ENCODE measurements at places on chromosomes 12 and 14.

DNA sequence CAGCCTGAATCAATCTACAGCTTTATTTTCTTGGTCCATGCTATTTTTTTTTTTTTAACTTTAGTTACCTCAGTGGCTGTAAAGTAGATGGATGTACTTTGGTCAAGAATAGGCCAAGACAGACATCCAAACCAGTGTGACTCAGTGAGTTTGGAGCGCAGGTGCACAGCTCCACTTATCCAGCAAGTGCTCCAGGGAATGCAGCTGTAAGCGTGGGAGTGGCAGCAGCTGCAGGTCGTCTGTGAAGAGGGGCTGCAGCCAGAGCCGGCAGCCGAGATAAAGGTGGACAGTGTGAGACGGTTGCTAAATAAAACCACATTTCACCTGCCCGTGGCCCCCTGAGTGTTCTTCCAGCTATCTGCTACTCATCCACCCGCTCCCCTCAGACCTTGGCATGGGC, 1018.7 kb downstream of the AACS start:
- H3K27me3 ChIP-seq, result no peaks in the 10 kb centered on the region
- no peaks in the 10 kb centered on the region for H3K4me1 ChIP-seq
- DNase-seq, result no peak
- no peak overlapping the region for H3K4me3 ChIP-seq
- H3K36me3 ChIP-seq, result no peaks in the 10 kb centered on the region

DNA sequence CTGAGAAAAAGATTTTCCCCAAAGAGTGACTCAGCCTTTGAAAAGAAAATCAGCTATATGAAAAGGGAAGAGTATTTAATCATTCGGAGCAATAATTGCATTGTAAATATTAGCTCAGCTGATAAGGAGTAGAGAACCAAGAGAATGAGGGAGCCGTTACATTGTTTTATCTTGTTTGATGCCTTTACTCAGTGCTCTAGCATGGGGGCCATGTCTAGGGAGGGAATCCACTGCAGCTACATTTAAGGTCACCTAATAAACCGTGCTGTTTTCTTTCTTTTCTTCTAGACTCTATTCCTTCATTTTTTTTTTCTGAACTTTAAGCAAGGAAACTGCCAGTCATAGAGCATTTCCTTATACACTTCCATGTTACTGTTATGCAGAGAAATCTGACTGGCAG, 447.0 kb downstream of the DIO2 start:
- no peaks in the 10 kb centered on the region for H3K27me3 ChIP-seq
- no peak overlapping the region for H3K27ac ChIP-seq
- no peaks in the 10 kb centered on the region for H3K4me1 ChIP-seq
- no peaks in the 10 kb centered on the region for H3K36me3 ChIP-seq

DNA sequence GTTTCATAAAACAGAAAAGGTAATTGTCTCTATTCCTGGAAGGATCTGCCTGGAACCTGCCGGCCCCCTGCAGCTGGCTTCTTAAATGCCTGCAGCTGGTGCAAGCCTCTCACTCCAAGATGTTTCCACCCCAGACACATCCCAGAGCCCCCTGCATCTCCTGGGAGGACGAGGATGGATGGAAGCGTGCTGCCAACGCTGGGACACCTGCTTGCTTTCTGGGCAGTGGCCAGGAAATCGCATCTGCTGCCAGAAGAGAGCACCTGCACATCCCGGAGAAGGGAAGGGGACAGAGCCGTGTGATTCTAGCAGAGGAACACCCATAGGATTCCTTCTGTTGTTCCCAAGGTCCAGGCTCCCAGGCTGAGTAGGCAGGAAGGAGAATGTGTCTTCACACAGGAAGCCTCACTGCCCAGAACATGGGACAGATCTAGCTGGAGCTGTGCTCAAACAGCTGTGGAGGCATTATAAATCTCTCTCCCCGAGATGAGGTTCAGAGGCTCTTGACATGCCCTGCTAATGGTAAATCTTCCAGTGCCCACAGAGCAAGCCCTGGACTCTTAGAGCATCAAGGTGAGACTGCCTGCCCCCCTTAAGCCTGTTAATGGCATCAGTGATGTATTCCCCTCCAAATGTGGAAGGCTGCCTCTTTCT, 138.8 kb upstream of the MAP1LC3B2 start:
- no peak overlapping the region for H3K4me3 ChIP-seq
- H3K4me1 ChIP-seq, result no peaks in the 10 kb centered on the region
- no peaks in the 10 kb centered on the region for H3K27me3 ChIP-seq
- H3K36me3 ChIP-seq, result no peaks in the 10 kb centered on the region
- no peak for DNase-seq

GRCh38 chr12:106647793-106648514, 65.2 kb downstream of the RFX4 start:
- no peak for DNase-seq
- no peaks in the 10 kb centered on the region for H3K27me3 ChIP-seq
- H3K27ac ChIP-seq, result no peak overlapping the region
- no peaks in the 10 kb centered on the region for H3K4me1 ChIP-seq

DNA sequence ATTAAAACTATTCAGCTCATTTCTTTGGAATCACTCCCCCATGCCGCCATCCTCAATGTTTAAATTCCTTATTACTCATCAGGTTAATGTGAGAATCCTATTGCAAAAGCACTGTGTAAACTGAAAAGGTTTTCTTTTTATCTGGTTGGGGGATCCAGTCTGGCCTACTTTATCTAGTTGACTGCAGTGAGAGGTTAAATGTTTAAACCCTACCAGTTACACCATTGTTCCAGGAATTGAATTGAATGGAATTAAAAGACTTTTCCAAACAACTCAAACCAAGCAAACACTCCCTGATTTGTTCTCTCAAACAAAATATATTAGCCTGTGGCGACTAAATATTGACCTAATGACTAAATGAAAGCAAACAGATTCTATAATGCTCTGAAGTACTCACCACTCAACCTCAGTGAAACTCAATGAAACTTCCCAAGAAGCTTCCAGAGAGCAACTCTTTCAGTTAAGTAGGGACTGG, 100.5 kb downstream of the VEZT start:
- no peak for DNase-seq
- H3K27ac ChIP-seq, result no peak overlapping the region
- H3K36me3 ChIP-seq, result no peaks in the 10 kb centered on the region
- no peaks in the 10 kb centered on the region for H3K4me1 ChIP-seq

DNA sequence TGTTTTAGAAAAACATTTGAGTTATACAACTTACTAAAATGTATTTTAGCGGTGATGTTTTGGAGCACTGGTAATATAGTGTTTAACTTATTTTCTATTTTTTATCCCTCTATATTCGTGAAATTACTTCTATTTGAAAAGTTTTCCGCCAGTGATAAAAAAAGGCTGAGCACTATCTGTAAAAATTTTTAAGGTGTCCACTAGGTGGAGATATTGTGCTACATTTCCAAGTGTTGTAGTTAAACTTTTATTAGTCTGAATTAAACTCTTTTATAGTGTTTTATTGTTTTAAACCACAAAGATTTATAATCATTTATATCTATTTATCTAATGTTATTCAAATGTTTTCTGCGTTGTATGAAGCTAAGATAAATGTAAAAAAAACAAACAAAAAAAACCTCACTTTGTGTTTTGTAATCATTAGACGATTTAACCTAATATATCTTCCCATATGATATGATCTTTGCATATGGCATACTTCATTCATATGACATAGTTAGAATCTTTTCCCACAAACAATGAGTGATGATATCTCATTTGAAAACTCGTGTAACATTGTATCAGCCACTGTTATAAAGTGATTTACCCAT, 11.8 kb downstream of the ALG10B start:
- no peak overlapping the region for H3K4me3 ChIP-seq
- no peak overlapping the region for H3K27ac ChIP-seq
- peaks cover 6% of the 10 kb centered on the region for H3K4me1 ChIP-seq
- no peak for DNase-seq
- H3K27me3 ChIP-seq, result no peaks in the 10 kb centered on the region
- peaks cover 4% of the 10 kb centered on the region for H3K36me3 ChIP-seq

DNA sequence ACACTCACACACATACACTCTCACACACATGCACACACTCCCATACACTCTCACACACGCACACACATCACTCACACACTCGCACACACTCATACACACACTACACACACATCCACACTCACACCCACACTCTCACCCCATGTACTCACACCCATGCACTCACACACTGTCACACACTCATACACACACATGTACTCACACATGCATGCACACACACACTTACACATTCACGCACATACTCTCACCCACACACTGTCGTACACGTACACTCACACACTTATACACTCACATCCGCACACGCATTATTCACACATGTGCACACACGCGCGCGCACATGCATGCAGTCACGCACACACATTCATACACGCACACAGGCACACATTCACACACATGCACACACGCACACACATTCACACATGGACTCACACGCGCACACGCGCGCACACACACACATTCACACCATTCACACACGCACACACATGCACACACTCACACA, 3.9 kb upstream of the GPR162 start:
- no peaks in the 10 kb centered on the region for H3K4me1 ChIP-seq
- no peak overlapping the region for H3K4me3 ChIP-seq
- no peaks in the 10 kb centered on the region for H3K27me3 ChIP-seq
- DNase-seq, result no peak

- no peaks in the 10 kb centered on the region for H3K27me3 ChIP-seq
- H3K36me3 ChIP-seq, result no peaks in the 10 kb centered on the region
- no peak overlapping the region for H3K4me3 ChIP-seq
These were observed 106.1 kb downstream of the PDE3A start for GRCh38 chr12:20474443-20474842.

DNA sequence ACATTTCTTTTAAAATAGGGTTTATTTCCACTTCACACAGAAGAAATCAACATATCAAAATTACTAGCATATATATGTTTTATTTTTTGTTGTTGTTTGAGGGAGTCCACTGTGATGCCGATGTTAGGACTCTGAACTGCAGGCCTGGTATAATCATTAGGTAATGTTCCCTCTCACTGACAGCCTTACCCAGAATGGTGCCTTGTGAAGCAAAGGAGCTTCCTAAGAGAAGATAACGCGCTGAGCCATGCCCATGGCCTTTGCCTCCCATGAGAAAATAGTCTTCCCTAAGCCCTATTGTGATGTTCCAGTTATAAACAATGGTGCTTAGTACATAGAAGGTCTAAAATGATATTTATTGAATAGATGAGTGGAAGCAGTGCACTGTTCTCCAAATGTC, 12.0 kb downstream of the GNG2 start:
- H3K4me3 ChIP-seq, result no peak overlapping the region
- DNase-seq, result no peak
- no peak overlapping the region for H3K27ac ChIP-seq
- no peaks in the 10 kb centered on the region for H3K36me3 ChIP-seq
- H3K4me1 ChIP-seq, result peaks cover 34% of the 10 kb centered on the region

GRCh38 chr14:92549859-92550230, 36.3 kb downstream of the RIN3 start:
- H3K36me3 ChIP-seq, result no peaks in the 10 kb centered on the region
- H3K4me3 ChIP-seq, result no peak overlapping the region
- H3K4me1 ChIP-seq, result no peaks in the 10 kb centered on the region
- DNase-seq, result peak; percentile 17
- H3K27ac ChIP-seq, result no peak overlapping the region
- no peaks in the 10 kb centered on the region for H3K27me3 ChIP-seq

DNA sequence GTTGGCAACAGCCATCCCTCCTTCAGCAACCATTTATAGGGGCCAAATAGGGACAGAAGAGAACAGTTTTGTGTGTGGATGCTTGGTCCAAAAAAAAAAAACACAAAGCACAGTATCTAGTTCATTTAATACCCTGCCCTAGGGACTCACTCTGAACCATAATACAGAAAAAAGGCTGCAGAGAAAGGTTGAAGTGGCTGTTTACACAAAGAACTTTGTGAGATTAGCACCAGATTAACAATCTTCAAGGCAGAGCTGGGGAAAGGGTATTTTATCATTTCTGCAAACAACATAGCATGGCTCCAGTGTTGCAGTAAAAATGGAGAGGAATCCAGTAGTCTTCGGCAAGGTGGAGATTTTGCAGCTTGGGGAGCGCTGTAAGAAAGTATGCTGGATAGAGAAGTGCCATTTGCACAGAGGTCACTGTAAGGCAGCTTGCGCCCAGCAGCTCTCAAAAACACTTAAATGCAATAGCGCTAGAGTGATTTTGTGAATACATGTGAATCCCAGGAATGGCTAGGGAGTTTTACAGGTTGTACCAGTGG, 124.2 kb upstream of the PLEKHA5 start:
- DNase-seq, result no peak
- no peak overlapping the region for H3K27ac ChIP-seq
- H3K27me3 ChIP-seq, result no peaks in the 10 kb centered on the region
- H3K36me3 ChIP-seq, result no peaks in the 10 kb centered on the region

DNA sequence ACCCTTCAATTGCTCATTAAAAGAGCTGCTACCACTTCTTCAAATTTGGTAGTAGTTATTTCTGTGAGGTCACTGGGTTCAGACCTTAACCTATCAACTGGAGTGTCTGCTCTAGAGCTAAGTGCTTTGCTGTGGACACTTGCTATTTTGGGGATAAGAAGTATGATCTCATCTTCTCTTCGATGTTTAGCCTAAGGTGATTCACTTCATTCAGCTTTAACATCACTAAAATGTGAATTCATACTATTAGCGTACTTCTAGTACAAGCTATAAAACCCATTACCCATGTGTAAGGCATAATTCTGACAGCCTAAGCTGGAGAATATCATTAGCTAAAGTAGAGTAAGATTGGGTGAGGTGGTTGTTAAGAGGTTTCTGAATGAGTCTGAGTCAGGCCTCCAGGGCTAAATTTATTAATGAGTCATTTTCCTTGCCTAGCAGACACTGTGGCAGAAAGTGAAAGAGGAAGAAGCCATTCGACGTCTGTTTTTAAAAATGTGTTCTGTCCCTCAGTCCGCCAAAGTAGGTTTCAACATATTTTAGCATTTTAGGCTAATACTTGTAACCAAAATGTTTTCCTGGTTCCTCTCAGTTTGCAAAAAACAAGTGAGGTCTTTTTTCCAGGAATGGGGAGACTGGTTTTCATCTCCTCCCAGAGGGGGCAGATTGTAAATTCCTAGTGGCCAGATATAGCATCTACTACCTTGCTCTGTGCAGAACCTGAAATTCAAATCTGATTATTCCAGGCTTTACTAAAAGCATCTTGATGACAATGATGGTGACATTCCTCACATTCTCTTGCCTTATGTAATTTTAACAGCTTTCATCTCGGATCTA, 103.6 kb downstream of the SSPN start:
- no peak for DNase-seq
- peak overlapping the region; percentile 8 for H3K4me3 ChIP-seq
- no peaks in the 10 kb centered on the region for H3K27me3 ChIP-seq
- peaks cover 6% of the 10 kb centered on the region for H3K4me1 ChIP-seq

- H3K27ac ChIP-seq, result no peak overlapping the region
- H3K36me3 ChIP-seq, result no peaks in the 10 kb centered on the region
- no peaks in the 10 kb centered on the region for H3K27me3 ChIP-seq
- no peak for DNase-seq
These were observed 30.8 kb downstream of the LGMN start for GRCh38 chr14:92717571-92718042.

- no peaks in the 10 kb centered on the region for H3K27me3 ChIP-seq
- H3K36me3 ChIP-seq, result peaks cover 4% of the 10 kb centered on the region
- peak overlapping the region; percentile 73 for H3K27ac ChIP-seq
- H3K4me3 ChIP-seq, result no peak overlapping the region
- peaks cover 44% of the 10 kb centered on the region for H3K4me1 ChIP-seq
- no peak for DNase-seq
These were observed 28.8 kb downstream of the P2RX4 start for GRCh38 chr12:121238604-121239350.

GRCh38 chr12:40946612-40947194, 241.4 kb upstream of the PDZRN4 start:
- H3K4me1 ChIP-seq, result no peaks in the 10 kb centered on the region
- no peaks in the 10 kb centered on the region for H3K36me3 ChIP-seq
- H3K27me3 ChIP-seq, result no peaks in the 10 kb centered on the region
- H3K27ac ChIP-seq, result no peak overlapping the region
